ENCODE measurements at places on chromosomes 16 and 17.

DNA sequence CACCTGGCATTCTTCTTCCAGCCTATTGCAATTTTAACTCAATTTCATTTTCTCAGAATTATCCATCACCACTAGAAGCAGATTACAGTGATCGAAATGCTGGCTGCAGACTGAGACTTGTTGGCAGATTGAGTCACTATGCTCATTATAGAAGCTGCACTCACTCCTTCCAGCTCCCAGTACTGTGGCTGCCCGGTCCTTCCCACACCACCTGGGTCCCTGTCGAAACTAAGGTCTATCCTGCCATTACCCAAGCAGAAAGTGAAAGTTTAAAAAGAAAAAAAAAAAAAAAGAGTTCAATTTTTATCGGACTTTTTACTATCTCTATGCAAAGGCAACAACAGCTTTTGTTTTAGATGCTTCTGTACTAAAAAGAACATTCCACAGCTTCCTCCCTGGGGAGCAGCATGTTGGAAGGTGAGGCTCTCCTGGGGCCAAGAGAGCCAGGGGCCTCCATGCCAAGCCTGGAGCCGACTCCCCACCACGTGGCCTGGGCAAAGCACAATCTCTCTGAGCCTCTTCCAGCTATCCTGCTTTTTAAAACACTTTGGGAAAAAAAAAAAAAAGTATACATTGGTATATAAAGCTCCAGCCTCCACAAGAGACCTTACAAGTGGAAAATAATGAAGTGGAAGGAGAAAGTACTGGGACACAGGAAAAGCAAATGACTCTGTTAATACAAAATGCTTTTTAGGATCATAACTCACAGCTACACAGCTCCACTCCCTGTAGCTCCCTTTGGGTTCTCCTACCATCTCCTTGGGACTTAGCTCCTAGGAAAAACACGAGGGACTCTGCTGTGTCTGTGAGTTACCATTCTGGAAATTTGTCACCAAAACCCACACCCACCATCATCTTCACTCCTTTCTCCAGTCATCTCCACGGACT is 77.8 kb downstream of the USP31 start:
- no peak for DNase-seq

GRCh38 chr17:18361837-18362697 is 1.3 kb downstream of the SHMT1 start:
- no peak for DNase-seq

DNA sequence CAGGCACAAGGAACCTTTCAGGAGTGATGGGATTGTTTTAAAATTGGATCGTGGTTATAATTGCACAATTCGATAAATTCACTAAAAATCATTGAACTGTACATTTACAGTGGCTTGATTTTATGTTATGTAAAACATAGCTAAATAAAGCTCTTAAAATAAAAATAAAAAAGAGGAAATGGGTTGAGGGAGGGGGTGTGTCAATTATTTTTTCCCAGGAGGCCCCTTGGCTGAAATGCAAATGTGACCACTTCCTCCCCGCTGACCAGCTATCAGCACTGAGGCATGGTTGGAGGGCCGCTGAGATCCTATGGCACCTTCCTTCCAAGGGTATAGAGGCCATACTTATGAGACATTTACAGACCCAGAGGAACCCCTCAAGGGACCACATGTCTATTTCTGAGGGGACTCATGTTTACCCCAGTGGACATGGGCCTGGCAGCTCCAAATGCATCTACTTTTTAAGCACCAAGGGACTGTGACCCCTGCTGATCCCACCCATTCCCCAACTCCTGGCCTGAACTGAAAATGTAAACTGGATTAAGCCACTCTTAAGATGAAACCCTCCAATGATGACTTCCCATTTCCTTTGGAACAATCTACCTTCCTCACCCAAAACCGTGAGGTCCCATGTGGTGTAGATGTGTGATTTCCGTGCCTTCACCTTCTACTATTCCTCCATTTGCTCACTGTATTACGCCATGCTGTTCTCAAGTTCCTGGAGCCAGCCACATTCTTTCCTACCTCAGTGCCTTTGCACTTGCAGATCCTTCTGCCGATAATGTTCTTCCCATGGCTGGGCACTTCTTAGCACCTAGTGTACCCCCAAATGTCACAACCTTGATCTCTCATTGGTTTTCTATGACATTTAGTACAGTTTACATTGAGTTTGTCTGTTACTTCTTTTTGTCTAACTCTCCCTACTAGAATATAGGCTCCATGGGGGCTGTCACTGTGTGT is 2.8 kb upstream of the IL21R start:
- DNase-seq, result no peak

- no peak for DNase-seq
Measured at GRCh38 chr17:16917671-16918394, 54.1 kb downstream of the TNFRSF13B start.

GRCh38 chr17:73769479-73769878 is 125.2 kb upstream of the SDK2 start:
- DNase-seq, result no peak

DNA sequence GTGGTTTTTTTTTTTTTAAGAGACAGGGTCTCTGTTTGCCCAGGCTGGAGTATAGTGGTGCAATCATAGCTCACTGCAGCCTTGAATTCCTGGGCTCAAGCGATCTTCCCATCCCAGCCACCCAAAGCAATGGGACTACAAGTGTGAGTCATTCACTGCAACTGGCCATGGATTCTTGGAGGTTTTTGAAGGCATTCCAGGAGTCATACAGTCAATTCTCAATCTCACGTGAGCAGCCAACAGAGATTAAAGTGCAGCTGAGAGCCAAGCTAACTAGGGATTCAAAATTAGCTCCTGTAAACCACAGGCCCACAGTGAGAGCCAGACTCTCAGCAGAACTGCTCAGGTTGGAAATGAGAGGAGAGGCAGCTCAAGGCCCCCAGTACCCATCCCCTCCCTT is 30.2 kb downstream of the XPO6 start:
- DNase-seq, result no peak

DNA sequence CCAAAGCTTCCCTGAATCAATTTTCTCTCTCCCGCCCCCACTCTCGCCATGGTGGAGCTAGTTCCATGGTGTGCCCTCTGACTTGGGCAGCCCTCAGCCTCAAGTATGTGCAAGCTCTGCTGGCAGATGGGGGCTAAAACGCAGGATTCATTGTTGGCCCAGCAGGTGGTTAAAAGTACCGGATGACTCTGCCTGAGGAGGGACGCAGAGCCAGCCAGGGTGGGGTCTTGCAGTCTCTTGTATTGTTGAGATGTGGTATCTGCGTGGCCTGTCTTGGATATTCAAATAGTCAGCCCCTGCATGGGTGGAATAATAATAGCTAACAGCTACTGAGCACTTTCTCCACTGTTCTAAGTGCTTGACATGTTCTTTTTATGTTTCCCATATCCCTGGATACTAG is 36.7 kb upstream of the CPNE2 start:
- DNase-seq, result no peak

GRCh38 chr16:89607937-89608740 is 5.3 kb upstream of the DPEP1 start:
- no peak for DNase-seq
